ENCODE measurements at places on chromosomes 1 and 21.

GRCh38 chr1:59041646-59042277, 255.1 kb upstream of the FGGY start:
- DNase-seq = peak; percentile 83

DNA sequence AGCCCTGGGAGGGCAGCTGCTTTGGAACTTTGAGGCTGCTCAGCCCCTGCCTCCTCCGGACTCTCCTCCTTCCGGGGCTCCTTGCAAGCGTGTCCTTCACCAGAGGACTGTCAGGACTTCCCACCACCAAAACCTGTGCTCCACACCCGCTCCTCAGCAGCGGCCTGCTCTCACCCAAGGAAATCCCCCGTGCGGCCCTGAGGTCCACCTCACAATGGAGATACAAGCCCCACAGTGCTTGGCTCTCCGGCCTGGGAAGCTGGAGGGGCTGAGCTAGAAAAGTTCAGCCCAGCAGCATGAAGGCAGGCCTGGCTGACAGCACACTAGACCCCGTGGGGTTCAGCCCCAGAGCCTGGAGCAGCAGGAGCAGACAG, 33.6 kb downstream of the PGBD5 start:
- no peak for DNase-seq

DNA sequence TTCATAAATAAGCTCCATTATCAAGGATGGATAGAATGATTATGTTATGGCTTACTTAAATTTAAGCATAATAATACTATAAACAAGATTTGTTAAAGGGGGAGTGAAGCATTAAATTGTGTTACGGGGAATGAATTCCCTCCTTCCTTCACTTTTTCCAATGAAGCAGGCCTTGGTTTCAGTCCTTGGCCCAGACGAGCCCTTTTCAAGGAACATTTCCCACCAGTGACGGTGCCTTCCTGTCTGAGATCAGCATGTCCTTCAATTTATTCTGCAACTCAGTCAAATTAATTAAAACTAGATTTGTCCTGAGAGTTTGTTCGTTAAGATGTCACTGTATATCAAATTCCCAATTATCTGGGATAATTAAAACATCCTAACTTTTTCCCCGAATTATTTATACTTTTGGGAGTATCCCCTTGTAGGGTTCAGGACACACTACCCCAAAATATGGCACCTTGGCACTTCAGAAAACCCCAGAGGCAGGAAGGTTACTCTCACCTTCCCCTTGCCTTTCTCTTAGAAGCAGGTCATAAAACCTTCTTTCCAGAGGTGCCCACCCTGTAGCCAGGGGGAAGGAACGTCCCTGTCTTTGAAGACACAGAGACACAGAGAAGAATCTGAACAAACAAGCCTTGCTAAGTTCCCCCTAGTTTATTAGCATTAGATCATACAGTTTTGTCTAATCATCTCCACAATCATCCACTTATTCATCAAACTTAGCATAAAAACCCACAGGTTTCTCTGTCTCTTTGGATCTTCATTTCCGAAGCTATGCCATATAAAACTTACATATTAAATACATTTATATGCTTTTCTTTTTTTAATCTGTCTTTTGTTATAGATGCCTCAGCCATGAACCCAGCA, 86.2 kb upstream of the ARHGAP29 start:
- no peak for DNase-seq

DNA sequence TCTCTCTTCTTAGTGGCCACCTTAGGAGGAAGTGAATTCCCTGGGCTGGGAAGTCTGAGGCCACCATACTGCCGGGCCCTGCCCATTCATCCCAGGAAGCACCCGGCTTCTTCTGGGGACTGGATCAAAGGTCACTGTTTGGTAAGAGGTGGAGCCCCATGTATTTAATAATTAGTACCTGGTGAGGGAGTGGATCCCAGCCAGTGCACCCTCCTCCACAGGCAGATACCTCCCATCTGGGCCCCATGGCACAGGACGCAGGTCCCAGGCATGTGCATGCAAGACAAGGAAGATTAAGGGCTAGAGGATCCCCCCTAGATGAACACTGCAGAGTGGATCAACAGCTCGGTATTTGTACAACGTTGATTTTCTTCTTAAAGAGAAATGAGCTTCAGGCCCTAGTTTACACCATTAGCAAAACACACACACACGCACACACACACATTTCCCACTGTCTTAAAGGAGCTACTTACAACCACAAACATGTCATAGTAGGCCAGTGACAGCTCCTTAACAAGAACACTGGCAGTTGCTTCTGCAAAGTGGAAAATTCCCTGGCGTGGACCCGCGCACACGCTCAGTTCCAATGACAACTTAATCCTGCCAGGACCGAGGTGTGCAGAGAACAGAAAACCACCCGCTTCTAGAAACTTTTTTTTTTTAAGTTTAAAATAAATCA, 90.7 kb downstream of the MRPL37 start:
- DNase-seq = no peak

DNA sequence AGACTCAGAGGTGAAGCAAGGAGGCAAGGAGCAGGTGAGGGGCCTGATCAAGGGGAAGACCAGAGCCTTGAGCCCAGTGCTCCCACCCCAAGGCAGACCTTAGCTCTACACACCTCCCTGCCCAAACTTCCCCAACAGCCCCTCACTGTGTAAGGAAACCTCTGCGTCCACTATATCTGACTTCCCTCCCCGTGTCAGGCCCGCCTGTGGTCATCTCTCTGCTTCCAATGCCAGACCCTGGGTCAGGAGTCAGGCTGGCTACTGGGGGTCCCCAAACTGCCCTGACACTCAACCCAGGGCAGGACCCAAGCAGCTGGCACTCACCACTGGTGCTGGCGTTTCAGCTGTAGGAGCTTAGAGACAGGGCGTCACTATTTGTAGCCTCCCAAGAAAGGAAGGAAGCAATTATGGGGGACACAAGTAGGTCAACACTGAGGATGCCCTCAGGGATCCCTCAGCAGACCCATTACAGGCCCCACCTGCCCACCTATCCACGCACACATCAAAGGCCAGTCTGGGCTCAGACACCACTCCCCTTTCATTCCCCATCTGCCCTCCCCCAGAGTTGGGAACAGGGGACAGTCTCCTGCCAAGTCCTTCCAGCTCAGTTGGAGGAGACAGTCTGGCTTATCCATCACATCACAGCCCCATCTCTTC, 811 bp upstream of the S100A3 start:
- DNase-seq = no peak

GRCh38 chr1:160702100-160702499, 9.5 kb downstream of the CD48 start:
- no peak for DNase-seq

GRCh38 chr1:39084191-39084590, 58.0 kb downstream of the NDUFS5 start:
- DNase-seq = no peak

DNA sequence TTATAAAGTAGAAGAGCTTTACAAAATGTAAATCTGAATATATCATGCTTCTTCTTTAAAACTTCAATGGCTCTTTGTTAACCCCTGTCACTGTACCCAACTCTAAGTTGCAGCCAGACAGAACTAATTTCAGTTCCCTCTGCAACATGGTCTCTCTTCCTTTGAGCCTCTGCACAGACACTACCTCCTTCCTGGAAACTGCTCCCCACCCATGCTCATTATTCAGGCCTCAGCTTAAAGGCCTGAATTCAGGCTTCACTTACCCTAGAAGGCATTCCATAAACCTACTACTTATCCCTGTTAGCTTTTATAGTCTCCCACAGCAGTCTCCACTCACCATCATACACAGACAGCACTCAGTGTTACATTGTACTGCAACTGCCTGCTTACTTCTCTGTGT, 2.6 kb upstream of the EEIG2 start:
- no peak for DNase-seq
